Cerebellar nuclear complex (tissue), 1 donor: ENCODE measurements at places on chromosomes 13 and 19.

DNA sequence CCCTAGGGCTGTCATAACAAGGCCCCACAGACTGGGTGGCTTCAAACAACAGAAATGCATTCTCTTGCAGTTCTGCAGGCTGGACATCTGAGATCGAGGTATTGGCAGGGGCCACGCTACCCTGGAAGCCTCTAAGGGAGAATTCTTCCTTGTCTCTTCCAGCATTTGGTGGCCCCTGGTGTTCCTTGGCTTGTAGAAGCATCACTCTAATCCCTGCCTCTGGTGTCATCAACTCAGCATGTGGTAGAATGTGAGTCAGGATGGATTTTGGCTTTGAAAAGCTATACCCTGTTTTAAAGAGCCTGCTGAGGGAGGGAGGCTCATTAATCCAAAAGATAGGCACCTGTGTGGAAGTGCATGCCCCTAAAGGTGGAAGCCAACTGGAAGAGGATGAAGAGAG, 7.9 kb upstream of the GGACT start:
- DNase-seq, result no peak

GRCh38 chr13:106756446-106756845, 188.5 kb upstream of the ARGLU1 start:
- DNase-seq, result no peak

GRCh38 chr19:45162608-45163143, 1.9 kb upstream of the NKPD1 start:
- DNase-seq, result no peak

DNA sequence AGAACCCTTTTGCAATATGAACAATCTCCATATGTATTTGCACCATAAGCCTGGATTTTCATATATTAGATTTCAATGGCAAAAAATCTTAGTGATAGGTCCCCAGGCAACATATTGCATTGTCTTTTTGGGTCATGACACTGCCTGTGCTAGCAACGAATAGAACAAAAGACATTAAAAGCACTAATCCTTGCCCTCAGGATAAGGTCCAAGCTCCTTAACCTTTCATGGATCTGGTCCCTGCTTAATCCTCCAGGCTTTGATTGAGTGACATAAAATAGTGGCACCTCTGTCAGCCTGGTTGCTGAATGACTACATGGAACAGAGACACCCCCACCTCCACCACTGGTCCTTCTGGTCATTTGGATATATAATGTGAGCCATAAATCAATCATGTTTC, 134.4 kb downstream of the RBM26 start:
- DNase-seq, result no peak

- DNase-seq, result peak; percentile 54
Measured at GRCh38 chr19:16216744-16217670, 19.3 kb downstream of the AP1M1 start.

GRCh38 chr19:10510301-10510802, 6.9 kb downstream of the S1PR5 start:
- DNase-seq, result no peak

GRCh38 chr13:26976313-26976712, 195.3 kb downstream of the USP12 start:
- DNase-seq, result no peak

DNA sequence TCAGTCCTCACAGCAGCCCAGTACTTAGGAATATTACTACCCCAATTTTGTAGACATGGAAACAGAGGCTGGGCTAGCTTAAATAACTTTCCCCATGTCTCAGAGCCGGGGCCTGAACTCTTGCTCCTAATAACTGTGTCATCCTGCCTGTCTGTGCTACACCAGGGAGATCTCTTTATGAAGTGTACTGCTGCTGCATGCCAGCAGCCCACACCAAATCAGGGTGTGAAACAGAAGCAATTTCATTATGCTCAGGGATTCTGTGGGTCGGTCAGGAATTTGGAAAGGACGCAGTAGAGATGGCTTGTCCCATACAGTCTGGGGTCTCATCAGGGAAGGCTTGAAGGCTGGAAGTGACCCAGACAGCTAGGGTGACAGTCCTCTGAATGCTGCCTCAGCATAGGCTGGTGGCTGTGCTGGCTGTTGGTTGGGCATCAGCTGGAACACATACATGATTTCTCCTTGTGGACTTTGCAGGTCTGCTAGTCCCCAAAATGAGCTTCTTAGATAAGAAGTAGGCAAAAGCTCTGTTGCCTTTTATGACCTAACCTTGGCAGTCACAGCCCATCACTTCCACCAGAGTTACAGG, 22.6 kb downstream of the ZNF507 start:
- DNase-seq, result no peak

- DNase-seq, result no peak
Measured at GRCh38 chr19:1373042-1373533, 10.6 kb upstream of the NDUFS7 start.

GRCh38 chr13:39538816-39539790, 63.9 kb downstream of the LHFPL6 start:
- no peak for DNase-seq

DNA sequence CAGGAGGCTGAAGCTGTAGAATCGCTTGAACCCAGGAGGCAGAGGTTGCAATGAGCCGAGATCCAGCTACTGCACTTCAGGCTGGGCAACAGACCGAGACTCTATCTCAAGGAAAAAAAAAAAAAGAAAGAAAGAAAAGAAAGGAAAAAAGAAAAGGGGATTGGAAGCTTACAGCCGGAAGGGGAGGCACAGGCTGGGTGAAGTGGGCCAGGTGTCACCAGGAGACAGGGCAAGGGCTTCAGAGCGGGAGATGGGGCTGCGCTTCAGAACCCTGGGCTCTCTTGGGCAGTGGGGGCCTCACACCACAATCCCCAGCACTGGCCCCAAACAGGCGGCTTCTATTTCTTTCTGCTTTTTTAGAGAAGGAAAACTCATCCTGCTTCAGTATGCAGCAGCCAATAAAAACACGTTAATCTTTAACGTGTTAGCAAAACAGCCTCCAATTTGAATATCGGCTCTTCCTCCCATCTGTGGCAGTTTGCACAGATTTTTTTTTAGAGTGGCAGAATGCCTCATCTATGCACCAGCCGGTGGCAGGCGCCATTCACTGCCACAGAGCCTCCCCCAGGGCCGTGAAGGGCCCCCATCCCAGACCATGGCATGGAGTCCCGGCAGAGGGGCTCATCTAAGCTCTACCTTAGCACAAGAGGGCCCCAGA, 46.6 kb upstream of the C19orf12 start:
- DNase-seq, result no peak

GRCh38 chr19:49923055-49924003, 5.7 kb upstream of the ATF5 start:
- no peak for DNase-seq

DNA sequence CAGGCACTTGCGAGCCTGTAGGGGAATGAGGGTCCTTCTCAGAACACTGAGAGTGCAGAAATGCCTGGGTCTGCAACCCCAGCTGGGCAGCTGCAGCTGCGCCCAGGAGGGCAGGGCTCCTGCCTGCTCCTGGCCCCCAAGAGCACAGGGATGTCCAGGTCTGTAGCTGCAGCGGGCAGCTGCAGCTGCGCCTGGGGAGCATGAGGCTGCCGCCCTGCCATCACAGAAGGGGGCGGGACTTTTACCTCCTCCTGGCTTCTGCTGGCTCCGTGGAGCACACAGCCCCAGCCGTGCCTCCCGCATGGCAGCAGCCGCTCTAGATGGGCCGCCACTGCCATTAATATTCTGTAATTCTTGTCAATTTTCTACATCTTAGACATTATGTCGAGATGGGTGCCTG, 17.8 kb downstream of the CPB2 start:
- no peak for DNase-seq

GRCh38 chr13:59527500-59527899, 636.2 kb downstream of the DIAPH3 start:
- DNase-seq, result no peak

GRCh38 chr13:30157616-30157993, 149.7 kb downstream of the KATNAL1 start:
- no peak for DNase-seq

DNA sequence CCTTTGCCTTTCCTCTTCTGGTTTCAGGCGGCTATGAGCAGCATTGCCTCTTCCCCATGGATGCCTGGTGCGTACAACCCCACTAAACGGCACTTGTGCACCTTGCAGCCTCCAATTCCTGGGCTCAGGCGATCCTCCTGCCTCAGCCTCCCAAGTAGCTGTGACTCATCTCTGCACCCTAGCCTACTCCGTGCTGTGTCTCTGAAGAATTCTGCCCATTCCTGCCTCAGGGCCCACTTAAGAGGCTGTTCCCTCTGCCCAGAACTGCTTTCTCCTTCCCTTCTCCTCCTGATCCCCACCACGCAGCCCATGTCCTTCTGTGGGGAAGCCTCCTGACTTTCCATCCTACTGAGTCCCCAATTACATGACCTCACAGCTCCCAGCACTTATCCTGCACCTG, 142.2 kb upstream of the ZNF507 start:
- DNase-seq, result no peak

GRCh38 chr13:44768775-44769581, 192.8 kb upstream of the TSC22D1 start:
- DNase-seq, result no peak

- no peak for DNase-seq
Measured at GRCh38 chr19:40257096-40257517, 28.0 kb downstream of the AKT2 start.
